ENCODE measurements at places on chromosomes 2 and 18.

GRCh38 chr2:203605302-203605701 lies 70.2 kb upstream of the RAPH1 start:
- no peak for DNase-seq

DNA sequence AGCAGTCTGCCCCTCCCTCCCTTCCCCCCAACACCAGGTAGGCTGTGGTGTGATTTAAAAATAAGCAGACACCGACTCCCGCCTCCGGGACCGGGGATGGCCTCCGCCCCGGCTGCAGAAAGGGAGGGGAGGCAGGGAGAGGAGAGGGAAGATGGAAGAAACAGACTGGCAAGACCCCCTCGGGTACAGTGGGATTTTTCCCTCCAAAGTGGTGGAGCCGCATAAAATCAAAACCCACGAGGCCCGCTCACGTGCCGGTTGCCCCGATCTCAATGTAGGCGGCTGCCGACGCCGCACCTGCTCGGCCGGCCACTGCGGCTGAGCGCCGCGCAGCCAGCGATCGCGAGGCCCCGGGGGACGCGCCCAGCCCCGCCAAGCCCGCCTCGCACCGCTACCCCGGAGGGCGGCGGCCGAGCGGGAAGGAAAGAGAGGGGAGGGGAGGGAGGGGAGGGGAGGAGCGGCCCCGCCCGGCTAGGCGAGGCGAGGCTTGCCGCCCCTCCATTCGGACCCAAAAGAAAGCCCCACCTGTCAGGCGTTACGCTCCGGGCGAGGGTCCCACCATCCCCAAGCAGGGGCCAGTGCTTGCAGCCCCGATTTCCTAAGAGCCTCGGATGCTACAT lies 811 bp downstream of the ADD2 start:
- peak; percentile 22 for DNase-seq

DNA sequence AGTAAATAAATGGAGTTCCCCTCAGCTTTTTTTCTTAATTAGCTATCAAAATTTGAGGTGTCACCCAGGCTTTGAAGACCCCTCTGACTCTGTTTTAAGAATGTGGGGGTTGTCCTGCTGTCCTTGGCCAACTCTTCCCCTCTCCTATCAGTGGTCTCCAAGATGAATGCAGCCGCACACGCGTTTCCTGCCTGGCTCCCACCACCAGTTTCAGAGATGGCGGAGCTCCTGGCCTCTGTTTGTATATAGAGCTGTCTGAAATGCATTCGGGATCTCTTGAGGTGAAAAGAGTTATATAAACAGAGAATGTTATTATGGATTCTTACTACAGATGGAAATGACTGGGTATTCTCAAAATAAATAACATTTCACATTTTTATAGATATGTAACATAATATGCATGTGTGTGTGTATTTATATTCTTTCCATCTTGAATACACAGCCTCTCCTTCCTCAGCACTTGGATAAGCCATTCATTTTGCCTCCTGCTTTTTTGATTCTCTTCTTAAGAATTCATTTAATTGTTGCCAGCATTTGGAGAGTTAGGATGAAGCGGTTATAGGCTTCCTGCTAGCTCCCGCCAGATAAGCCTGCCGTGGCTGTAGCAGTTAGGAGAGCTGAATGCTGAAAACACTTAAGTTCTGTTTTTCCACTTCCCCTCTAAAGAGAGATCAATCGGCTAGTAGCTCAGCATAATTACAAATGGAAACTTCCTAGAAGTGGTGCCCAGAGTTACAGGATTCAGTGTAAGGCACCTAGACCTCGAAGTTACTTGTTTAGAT lies 659.3 kb upstream of the FANCL start:
- DNase-seq, result no peak

DNA sequence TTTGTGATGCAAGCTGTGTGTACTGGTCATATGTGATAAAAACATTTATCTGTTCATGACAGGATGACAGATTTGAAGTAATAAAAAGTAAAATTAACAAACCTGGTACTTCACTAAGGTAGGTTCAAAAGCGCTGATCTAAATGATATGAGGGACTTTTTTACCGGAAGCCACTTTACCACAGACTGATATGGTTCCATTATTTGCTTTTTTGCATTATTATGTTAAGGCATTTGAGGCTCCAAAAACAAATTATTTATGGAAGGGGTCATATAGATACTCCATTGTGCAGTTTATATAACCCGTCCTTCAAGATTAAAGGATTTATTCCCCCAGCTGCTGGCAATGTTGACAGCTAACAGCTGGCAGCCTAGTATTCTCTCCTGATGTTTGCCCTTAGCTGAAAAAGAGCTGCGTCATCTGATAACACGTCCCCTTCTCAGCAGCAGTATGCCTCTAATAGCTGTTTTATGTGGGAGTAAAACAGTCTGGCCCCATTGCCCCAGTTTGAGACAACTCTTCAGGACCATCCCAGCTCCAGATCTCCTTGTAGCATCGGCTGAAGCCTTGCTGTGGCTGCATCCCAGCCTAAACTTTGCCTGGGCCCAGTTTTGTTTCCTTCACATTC lies 84.8 kb upstream of the XIRP2 start:
- DNase-seq, result no peak

DNA sequence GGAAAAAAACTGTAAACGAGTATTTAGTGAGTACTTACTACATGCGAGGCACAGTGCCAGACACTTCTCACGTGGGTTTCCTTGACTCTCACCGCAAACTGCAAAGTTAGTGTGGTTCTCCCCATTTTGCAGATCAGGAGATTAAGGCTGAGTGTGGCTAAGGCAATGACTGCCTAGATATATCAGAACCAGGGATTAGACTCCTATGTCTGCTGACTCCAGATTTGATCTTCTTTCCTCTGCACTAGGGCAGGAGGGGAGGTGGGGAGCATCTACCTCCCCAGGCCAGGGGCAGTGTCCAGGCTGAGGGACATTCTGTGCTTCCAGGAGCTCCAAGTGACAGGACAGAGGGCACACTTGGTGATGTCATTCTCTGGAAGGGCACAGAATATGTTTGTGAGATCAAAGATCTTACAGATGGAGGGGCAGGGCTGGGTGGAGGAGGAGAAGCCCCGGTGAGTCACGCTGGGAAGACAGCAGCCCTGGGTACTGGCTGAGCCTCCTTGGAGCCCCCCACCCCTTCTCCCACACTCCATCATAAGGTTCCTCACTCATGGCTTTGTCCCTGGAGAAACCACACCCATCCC lies 92.4 kb downstream of the RHOB start:
- DNase-seq, result no peak

DNA sequence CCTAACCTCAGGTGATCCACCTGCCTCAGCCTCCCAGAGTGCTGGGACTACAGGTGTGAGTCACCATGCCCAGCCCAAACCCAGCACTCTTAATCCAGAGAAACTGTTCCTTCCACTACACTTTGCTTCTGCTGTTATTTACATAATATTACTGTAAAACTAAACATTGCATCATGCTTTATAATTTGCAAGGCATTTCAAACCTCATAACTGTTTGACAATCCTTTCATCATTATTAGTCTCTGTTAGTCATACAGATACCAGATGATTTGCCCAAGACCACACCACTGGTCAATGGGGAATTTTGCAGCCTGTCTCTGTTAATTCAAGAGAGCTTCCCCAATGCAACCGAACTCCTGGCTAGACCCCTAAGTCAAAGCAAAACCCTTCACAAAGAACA lies 338.3 kb downstream of the ALK start:
- no peak for DNase-seq

DNA sequence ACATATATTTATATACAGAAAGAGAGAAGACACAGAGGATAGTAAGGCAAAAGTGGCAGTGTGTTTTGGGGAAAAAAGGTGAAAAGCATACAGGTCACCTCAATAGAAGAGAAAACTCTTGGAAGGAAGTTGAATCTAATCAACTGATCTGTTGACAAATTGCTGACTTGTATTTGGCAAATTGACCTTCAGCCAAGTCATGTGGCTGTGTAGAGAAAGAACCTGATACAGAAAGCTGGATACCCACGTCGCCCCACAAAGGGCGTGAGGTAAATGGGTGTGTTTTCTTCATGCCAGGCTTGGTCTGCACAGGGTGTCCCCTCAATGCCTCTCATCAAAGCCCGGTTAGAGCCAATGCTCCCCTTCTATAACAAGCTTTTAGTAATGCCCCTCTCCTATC lies 230.0 kb upstream of the KLHL29 start:
- no peak for DNase-seq

GRCh38 chr18:11739893-11740292 lies 50.8 kb downstream of the GNAL start:
- DNase-seq, result no peak

- no peak for DNase-seq
Observed at GRCh38 chr2:205787761-205788160, 105.5 kb downstream of the NRP2 start.

- DNase-seq, result no peak
Observed at GRCh38 chr2:239752951-239753350, 272.2 kb downstream of the NDUFA10 start.

DNA sequence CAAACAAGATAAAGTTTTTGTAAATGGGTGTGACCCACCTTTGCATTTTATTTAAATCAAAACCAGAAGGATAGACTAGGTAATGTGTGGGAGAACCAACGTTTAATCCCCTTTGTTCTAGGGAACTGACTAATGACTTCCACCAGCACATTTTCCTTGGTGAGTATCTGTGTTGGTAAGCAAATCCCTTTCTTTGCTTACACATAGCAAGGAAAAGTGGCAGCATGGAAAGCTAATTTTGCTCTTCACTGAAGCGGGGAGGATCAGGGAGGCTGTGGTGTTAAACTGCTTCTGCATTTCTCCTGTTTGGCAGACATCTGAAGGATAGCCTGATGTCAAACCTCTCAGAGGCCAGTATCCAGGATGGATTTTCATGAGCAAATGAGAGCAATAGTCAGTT lies 331.1 kb downstream of the PTPRM start:
- DNase-seq, result no peak

DNA sequence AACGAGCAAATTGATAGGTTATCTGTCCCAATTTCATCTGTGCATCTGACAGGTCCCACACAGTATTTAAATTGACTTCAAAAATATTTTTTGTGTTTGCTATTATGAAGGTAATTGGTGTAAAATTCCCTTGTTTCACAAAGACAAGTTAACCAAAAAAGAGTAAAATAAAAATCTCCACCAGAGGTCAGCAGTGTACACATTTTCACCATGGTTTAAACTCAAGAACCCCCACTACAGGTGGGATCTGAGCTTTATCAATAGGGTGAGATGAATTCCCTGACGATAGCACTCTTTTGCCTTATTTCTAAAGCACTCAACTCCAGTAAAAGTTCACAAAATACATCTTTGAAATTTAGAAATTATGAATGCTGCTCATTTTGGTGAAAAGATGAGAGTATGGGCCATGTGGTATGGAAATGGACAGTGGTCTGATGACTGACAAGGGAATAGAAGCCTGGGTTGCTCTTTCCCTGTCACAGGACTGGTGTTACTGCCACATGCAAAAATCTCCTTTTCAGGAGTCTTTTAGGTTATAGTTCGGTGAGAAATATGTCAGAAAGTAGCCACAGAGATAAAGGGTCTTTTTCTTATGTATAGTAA lies 68.0 kb downstream of the SERPINB8 start:
- no peak for DNase-seq

- no peak for DNase-seq
Observed at GRCh38 chr2:109645412-109646184, 31.4 kb downstream of the SOWAHC start.

GRCh38 chr2:68436270-68436669 lies 30.8 kb downstream of the FBXO48 start:
- DNase-seq, result no peak

DNA sequence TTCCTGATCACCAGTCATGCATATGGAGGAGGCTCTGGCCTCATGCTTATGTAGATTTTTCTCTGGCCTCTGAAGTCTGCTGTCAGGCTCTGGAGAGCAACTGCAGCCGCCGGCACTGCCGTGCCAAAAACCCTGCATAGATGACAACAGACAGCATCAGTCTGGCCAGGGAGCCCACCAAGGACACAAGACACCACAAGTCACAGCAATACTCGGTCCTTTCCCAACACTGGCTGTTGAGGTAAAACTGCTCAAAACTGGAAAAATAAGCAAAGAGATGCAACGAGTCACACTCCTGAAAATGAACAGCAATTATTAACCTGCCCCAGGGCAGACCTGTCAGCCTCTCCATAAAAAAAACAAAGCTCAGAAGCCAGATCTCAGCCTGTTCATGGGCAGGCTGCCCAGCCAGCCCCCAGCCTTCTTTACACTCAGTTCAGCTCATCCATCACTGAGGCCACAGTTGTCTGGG lies 186.0 kb upstream of the RAB6C start:
- DNase-seq, result no peak

- no peak for DNase-seq
Observed at GRCh38 chr2:58241546-58241864, 380 bp upstream of the FANCL start.

DNA sequence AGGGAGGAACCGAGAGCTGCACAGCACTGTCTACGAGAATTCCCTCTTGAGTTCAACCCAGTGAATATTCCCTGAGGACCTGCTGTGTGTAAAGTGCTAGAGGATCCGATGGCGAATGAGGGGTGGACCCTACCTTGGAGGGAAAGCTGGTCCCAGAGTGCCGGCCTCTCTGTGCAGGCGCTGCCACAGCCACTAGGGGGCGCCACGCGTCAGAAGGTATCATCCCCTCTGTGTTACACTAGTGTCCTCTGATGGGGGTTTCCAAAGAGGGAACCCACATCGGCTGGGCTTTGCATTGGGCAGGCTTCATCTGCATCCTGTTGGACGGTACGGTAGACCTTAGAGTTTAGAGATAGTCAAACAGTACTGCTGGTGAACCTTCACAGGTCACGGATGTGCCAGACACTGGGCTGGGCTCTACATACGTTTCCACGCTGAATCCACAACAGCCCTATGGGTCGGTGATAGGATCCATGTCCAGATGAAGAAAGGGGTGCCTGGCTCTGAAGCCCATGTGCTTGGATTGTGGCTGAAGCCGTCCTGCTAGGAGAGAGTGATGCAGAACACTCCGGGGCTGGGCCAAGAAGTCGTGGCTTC lies 39.0 kb downstream of the COA5 start:
- peak; percentile 38 for DNase-seq

DNA sequence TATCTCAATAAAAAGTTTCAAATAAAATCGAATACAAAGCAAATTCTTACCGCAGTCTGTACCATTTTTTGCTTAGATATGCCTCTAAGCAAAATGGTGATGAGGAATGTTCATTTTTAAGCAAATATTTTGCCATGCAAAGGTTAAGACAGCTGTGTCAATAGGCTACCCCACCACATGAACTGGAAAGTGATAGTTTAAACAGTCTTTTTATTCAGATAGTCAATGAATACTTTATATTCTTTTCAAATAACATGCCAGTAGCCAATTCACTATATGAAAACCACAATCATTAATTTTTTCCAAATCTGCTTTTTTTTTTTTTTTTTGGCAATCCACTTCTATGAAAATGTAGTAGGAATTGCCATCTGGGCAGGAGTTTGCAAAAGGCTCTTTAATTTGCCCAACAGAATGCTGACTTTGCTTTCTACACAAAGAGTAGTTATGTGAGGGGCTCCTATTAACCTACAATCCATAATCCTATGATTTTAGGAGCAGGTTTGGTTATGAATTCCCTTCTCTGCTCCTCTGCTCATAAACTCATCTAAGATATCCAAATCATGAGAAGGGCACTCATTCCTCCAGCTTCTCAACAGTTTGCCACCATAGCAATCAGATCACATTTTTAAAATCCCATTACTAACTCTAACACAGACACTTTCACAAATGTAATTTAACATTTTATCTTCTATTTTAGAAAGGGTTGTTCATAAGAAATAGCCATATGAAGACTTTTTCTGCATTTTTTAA lies 69.2 kb downstream of the SLC40A1 start:
- no peak for DNase-seq
